ENCODE measurements at places on chromosomes 12 and 14.
A peak's percentile ranks its signal among the peaks of the same experiment; 100 is the strongest.

DNA sequence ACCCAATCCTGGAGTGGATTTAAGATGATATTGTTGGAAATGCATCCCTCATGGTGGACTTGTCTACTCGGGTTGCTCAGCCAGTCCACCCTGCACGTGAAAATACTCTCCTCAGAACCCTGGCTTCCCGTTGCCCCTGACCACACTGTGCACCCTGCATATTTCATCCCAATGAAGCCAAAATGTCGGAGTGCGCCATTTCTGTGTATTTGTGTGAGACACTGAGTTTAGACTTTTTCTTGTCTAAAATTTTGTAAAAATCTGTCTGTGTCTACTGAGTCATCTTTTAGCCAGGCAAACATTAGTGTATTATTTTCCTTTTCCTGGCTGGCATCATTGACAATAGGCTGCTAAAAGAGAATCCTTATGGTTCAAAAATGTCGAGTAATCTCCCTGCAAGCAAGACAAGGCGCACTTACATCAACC, 485 bp upstream of the PNMA1 start:
- DNase-seq = no peak

DNA sequence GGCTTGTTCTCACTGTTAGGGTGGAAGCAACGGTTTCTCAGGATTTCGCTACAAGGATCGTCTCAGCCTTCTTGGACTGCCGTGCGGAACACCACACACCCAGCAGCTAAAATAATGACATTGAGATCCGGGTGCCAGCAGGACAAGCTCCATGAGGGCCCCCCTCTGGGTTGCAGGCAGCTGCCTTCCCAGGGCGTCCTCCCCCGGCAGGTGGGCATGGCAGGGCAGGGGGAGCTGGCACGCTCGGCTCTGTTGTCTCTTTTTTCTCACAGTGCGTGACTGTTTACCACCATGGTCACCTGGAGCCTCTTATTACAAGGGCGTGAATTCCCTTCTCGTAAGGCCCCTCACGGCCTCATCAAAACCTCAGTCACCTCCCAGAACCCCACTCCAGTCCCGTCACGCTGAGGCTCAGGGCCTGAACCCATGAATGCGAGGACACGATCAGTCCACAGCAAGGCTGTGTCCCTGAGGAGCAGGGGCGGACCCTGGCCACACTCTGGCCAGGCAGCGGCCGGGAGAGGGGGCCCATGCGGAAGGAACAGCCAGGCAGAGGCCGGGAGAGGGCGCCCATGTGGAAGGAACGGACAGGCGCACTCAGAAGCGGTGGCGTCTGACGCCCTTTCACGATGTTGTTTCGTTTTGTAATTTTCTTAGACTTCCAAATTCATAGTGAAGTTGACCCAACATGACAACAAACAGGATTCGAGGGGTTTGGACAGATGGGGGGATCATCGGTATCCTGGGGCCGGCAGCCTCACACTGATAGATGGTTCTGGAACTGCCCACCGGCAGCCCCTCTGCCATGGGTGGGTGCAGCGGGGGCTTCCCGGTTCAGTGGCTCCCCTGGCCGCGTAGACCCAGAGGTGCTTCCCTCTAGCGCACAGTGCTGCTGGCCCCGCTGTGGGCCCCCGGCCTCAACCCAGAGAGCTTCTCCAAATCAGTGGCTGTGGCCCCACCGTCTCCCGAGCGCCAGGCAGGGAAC, 10.0 kb downstream of the LRCOL1 start:
- peak; percentile 80 for DNase-seq

- DNase-seq = no peak
Measured at GRCh38 chr12:32000373-32001005, 41.3 kb downstream of the RESF1 start.

DNA sequence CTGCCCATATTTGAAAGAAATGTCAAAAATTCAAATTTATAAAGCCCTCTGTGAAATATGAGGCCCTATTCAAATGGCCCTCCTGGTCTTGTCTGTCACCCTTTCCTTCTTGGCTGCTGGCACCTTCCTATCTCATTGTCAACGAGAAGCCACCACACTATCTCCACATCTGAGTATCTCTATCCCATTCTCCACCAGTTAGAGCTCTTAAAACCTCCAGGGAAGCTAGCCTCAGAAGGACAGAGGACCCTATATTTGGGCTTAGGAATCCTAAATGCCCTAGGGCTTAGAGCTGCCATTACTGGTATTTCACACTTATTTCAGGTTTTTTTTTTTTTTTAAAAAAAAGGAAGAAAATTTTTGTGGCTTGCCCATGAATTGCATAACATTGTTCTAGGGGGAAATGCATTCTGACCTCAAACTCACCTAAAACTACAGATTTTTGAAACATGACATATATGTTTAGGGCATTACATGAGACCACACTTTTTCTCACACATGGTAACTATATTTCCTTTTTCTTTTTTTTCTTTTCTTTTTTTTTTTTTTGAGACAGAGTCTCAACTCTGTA, 25.0 kb downstream of the SLC25A21 start:
- no peak for DNase-seq

GRCh38 chr12:7705846-7706245, 5.4 kb upstream of the DPPA3 start:
- DNase-seq = no peak

DNA sequence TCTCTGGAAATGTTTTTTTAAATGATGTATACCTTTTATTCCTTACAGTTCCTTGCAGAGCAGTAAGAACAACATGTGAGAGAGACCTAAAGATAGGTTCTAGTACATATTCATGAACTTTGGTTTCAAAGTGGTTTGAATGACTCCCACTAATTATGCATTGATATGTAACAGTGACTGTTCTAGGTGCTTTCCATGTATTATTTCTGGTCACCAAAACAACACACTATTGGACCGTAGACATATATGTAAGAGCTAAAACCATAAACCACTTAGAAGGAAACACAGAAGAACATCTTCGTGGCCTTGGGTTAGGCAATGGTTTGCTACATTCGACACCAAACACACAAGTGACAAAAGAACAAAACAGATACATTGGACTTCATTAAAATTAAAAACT, 37.9 kb downstream of the SOX5 start:
- DNase-seq = no peak

DNA sequence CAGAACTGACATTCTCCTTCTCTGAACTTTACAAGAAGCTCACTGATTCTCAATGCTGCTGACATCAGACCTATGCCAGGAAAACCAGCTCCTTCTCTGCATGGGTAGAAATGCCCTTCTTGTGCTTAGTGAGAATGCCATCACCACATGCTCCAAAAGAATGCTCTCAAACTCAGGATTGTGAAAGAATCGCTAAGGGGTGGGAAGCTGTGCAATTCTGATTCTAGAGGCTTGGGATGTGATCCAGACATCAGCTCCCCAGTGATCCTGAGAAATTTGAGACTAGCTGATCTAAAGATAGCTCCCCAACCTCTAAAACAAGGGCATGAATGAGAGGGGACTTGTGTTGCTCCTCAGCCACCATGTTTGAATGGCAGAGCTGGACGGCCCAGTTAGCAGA, 113.2 kb downstream of the DPF3 start:
- no peak for DNase-seq

GRCh38 chr12:56713345-56713744, 11.8 kb downstream of the NACA start:
- no peak for DNase-seq

GRCh38 chr12:1807087-1807860, 13.1 kb upstream of the LRTM2 start:
- DNase-seq = no peak

GRCh38 chr14:91173221-91173670, 59.4 kb downstream of the DGLUCY start:
- DNase-seq = peak; percentile 83

GRCh38 chr12:32083489-32083888, 23.2 kb upstream of the BICD1 start:
- no peak for DNase-seq

DNA sequence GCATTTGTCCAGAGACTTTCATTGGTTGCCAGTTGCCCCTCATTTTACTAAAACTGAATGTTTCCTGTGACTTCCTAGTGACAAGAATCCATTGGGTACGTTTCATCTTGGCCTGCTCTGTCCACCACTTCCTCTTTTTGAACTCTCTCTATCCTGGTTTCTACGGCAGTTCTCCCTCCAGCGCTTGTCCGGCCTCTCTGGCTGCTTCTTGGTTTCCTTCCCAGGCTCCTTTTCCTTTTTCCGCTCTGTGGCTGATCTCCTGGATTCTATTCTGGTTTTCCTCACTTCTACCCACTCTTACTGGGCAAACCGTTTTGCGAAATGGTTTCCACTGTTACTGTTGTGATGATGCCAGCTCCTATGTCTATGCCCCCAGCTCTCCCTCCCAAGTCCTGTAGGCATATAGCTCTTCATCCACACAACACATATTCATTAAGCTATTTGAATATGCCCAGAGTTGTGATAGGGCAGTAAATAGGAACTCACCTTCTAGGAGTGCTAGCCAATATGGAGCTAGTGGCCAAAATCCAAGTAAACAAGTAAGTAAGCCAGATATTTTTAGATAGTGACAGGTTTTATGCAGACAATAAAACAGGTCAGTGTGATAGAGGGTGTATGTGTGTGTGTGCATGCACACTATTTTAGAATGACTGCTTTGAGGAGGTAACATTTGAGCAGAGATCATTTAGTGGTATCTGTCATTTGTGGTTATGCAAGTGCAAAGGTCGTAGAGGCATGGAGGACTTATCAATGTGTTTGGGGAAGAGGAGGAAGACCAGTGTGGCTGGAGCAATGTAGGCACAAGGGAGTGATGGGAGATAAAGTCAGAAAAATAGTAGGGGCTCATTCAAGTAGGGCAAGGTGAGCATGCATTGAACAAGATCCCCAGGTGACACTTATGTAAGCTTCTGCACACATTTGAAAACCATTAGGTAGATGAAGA, 27.9 kb upstream of the CTDSP2 start:
- DNase-seq = no peak

GRCh38 chr14:99598774-99599173, 5.2 kb downstream of the CCDC85C start:
- DNase-seq = no peak

DNA sequence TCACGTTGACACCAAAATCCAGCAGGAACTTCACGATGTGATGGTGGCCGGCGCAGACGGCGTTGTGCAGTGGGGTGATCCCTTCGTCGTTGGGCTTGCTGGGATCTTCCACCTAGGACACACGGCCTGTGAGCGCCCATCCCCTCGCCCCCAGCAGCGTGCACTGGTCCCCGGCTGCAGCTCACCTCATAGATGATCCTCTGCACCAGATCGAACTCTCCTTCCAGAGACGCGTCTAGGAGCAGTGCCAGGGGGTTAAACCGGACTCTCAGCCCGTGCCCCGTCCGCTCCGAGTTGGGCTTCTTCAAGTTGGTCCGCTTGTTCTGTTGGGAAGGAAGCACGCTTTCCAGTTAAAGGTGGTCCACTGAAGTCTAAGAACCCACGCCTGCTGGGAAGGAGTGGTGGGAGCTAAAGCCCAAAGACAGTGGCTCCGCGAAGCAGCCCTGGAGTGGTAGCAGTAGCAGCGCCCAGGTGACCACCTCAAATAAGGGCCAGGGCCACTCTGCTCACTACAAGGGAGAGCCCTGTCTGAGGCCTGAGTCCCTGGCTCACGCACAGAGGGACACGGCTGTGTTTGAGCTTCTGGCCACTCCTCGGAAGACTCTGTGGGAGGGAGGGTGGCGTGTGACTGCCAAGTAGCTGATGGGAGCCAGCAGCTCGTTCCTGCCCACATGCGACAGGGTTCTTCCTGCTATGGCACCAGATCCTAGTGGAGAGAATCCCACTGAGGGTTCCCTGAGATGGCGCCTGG, 23.3 kb downstream of the ZFYVE21 start:
- DNase-seq = no peak

DNA sequence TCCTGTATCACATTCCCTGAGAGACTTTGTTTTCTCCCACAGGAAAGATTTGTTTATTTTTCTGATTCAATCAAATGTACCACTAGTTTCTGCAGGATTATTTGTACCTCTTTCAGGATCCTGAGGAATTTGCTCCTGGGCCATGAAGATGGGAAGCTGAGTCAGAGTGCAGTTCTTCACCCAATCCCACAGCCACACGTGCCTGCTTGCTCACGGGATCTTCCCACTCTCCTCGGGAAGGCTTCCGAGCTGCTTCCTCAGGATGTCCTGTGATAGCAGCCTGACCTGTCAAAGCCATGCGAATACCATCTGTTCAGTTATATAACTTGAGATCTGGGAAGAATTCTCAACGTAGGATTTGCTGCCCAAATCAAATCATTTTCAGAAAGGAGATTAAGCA, 41.8 kb upstream of the HIF1A start:
- no peak for DNase-seq

- no peak for DNase-seq
Measured at GRCh38 chr12:51390891-51391282, 319 bp downstream of the GALNT6 start.

DNA sequence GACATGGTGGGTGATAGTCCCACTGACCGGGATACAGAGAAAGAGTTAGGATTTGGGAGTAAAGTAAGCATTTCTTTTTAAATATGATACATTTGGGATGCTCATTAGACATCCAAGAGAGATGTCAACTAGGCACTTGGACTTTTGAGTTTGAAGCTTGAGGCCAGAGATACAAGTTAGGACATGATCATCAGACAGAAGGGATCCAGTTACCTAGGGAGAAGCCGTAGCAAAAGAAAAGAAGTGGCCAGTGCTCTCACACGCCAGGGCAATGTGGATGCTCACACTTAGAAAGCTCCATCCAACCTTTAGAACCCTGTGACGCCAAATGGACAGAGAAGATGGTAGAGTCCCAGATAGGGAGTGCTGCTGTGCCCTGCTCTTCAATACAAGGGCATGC, 14.0 kb upstream of the STON2 start:
- DNase-seq = no peak

DNA sequence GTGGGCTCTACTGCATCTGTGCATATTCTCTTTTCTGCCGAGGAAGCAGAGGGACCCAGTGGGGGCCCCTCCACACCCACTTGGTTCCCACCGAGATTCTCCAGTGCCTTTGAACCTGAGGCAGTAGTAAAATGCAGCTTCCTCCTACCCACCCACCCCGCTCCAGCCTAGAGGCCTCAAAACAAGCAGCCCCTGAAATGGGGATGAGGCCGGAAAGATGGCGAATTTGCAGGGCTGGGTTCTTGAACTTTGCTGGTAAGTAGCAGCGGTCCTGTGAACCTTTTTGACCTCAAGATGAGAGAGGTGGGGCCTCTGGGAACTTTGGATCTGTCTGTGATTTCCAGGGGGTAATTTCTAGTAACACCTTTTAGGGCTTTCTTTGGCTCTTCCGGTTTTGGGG, 15.4 kb downstream of the PLEKHG3 start:
- DNase-seq = no peak

GRCh38 chr12:89674326-89674942, 34.2 kb downstream of the ATP2B1 start:
- DNase-seq = no peak
